Gastroesophageal sphincter (tissue), 4 donors: ENCODE measurements at places on chromosomes 3 and 15. TPM values are rescaled to one million over a fixed set of nuclear protein-coding genes. Genes with fewer than 3 reads are reported as not detected.

DNA sequence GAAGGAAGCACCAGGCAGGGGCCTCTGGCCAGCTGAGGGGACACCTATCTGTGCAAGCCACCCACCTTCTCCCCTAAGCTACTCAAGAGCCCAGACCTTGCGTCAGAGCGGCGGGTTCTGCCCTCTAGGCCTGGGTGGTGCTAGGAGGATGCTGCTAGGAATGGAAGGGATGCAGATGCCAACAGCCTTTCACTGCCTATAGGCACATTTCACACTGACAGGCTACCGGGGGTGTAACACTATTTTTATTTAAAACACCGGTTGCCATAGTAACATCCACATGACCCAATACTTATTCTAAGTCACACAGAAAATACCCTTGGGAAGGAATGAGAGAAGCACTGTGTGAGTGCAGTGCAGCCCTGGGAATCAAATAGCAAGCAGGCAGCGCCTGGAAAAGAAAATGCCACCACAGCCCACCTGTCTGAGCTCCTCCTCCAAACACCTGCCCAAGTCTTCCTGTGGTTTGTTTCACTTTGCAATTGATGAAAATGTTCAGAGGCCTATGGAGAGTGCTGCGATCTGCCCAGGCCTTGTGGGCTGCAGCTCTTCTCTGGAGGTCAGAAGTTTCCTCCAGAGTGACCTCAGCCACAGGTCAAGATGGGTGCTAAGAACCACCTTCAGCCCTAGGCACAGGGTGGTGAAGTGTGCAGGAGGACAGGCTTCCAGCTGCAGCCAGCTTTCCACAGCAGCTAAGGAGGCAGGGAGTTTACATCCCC, 113.5 kb upstream of the TOPAZ1 start:
- no peak for ATAC-seq

- no peak for ATAC-seq
Observed at GRCh38 chr15:43412096-43412495, 41.2 kb downstream of the TUBGCP4 start.

DNA sequence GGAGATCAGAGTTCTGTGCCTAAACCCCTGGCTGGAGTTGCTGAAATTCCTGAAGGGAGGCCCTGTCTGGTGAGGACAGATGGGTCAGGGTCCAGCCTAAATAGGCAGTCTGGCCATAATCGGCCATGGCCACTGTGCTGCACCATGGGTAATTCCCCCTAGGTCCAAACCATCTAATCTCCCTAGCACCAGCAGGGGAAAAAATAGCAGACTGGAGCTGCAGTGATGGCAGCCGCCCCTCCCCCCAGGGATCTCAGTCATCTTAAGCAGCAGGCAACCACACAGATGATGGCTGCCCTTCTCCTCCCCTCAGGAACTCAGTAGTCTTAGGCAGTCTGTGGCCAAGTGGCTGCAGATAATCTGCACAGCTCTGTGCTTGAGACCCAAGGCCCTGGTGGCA, 68.4 kb upstream of the CD96 start:
- no peak for ATAC-seq

The AGBL1 gene
- 0.12 TPM for total RNA-seq

The VPS33B gene
- 7.8 TPM for total RNA-seq

The LRTM1 gene
- total RNA-seq = not detected
